ENCODE measurements at places on chromosomes 7 and 10.

DNA sequence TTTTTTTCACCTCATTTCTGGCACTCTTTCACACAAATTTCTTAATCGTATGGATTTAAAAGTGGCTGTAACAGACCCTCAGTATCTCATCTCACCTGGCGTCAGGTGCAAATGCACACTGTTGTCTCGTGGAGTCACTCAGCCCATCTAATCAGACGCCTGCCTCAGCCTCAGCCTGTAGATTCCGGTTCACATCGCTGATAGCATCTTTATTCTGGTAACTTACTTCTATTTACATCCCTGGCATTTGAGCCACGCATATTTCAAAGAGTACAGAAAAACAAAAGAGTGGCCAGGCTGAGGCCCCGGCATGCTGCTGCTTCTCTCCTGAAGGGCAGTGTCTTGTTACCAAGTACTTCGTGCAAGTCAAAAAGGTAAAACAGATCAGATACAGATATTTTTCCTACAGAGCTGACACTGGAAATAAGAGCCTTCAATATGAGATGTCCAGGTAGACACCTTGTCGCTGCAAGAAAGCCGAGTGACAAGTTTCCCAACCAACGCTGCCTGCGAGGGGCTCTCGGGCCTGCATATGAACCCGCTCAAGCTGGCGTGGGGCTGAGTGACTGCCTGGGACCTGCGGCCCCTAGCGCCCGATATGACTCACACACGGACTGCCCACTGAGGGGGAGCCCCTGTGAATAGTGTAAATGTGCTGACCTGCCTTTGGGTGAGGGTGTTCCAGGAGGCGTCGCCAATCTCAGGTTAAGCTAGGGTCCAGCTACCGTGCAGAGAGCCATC is 4.3 kb downstream of the VIPR2 start:
- no peak for DNase-seq

- DNase-seq: no peak
Observed at GRCh38 chr7:80720146-80720545, 81.7 kb downstream of the CD36 start.

DNA sequence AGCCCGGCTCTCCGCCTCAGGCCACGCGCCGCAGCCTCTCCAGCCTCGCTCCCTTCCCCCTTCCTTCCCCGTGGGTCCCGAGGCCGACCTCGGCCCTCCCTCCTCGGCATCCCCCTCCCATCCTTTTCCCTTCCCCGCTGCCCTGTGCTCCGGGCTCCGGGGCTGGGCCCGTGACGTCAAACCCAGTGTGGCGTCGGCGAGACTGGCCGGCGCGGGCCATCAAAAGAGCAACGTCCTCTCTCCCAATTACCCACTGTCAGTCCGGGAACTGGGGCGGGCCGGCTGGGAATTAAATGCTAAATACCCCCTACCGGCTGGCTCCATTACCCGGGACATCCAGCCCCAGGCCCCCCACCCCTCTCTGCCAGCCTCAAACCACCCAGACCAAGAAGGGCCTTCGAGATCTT is 2.6 kb upstream of the GATA3 start:
- DNase-seq: no peak

GRCh38 chr10:128061306-128062300 is 64.6 kb downstream of the MKI67 start:
- DNase-seq: no peak

DNA sequence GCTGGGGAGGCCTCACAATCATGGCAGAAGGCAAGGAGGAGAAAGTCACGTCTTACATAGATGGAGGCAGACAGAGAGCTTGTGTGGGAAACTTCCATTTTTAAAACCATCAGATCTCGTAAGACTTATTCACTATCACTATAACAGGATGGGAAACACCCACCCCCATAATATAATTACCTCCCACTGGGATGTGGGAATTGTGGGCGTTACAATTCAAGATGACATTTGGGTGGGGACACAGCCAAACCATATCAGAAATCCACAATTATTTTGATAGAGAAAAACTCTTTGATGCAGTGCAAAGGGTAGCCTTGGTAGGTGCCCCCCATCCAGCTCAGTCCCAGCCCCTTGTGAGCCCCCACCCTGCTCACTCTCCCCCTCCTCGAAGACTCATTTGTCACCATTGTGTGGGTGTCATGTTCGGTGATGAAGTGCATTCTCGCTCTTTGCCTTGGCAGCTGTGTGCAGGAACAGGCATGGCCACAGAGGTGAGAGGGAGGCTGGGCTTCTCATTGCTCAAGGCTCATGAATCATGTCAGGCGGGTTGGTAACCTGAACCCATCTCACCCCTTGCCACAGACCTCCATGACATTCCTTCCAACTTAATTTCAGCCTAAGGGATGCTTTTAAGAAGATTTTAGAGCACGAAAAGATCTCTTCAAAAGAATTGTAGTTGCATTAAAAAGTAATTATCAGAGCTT is 75.9 kb downstream of the BUB3 start:
- no peak for DNase-seq

- DNase-seq: no peak
Observed at GRCh38 chr10:71627956-71628355, 91.6 kb downstream of the C10orf105 start.

- DNase-seq: no peak
Observed at GRCh38 chr7:30163231-30163894, 28.6 kb downstream of the MTURN start.

GRCh38 chr7:4665661-4666060 is 16.4 kb upstream of the FOXK1 start:
- no peak for DNase-seq

DNA sequence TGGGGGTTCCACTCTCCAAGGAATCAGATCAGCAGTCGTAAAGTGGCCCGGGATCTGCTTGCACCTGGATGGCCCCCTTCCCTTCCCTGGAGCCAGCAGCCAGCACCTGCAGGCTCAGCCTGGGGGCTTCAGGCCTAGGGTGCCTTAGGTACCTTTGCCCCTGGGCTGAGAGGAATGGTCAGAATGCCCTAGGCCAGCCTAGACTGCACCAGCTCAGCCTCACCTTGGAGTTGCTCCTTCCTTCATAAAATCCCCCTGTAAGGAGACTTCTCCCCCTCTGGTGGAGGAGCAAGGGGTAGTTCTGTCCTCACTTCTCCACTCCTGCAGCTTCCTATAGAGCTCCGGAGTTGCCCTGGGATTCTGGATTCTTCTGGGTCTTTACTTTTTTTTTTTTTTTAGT is 32.4 kb upstream of the LBX1 start:
- no peak for DNase-seq

- no peak for DNase-seq
Observed at GRCh38 chr10:17981766-17982380, 30.2 kb downstream of the SLC39A12 start.

DNA sequence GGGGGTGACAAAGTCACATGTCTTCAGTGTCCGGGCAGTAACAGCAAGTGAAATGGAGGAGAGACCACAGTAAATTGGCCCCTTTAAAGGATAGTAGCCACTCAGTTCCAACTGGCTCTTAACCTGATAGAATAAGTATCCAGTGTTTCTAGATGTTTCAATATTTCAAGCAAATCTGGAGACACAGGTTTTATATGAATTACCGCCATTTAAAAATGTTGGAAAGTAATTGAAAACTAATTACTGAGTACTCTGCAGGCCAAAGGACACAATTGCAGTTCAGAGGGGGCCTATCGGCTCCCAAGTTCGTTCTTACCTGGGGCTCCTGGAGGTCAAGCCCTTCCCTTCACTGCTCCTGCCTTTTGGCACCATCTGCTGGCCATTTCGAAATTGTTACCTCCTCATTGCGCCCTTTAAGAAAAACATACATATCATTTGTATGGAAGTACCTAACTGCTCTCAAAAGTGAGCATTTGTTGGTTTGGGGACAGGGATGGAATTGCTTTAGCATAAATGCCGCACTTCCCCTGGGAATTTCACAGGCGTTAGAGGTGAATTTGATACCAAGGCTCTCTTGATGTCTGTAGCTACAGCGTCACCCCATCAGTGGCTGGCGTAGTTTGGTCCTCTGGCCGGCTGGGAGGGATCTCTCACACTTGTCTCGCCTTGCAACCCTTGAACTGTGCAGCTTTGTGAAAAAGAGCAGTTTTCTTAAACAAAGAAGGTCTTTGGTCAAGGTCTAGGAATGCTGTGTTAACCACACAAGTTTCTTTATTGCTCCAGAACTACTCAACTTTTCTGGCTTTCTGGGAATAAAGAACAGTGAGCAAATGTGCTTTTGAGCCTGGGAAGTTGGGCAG is 220.0 kb downstream of the ARHGAP21 start:
- DNase-seq: peak; percentile 13

- DNase-seq: no peak
Observed at GRCh38 chr10:88113232-88113631, 249.8 kb downstream of the PTEN start.

DNA sequence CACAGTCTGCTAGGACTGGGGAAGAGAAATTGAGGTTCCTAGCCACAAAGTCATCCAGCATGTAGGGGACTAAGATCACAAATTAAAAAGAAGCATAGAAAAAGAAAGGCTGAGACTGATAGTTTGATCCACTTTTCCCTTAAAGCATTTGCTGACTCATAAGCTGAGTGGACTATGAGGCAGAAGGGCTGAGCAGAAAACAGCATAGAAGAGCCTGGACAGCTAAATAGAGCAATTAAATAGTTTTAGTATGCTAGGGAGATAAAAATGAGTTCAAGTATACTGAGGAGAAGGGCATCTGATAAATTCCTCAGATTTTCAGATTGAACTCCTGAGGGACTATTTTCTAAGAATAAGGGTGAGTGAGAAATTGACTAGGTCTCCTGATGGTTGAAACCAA is 155.9 kb upstream of the EGR2 start:
- no peak for DNase-seq

DNA sequence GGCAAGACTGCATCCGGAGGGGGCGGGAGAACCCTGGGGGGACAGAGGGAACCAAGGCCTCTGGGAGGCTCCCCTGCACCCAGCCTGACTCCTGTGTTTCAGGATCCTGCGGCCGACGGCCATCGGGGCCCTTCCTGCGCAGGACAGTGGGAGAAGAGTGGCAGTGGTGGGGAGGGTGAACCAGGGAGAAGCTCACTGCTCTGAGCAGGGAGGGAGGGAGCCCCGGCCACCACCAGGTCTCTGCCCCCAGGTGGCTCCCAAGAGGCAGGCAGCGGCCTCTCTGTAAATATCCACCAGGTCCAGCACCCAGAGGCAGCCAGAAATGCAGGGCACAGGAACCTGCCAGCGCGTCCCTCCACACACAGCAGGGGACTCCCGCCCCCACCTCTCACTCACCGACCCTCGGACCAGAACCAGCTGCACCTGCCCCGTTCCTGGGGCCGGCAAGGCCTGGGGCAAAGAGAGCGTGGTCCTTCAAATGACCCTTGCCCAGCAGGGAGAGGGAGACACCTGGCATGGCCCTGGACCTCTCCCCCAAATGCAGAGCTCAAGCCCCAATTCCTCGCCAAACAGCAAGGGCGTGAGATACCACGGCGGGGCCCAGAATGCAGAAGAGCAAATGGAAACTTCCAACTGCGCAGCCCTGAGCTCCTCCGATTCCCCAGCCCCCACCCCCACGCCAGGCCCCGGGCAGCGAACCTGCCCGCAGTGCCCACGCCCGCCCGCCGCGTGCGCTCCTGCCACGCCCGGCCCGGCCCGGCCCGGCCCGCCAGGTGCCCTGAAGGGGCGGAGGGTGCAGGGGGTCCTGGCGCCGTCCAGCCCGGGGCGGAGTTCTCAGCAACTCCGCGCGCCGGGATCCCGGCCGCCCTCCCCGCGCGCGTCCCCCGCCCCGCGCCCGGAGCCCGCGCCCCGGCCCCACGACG is 805 bp downstream of the RASGEF1A start:
- peak; percentile 59 for DNase-seq

- DNase-seq: no peak
Observed at GRCh38 chr7:32871624-32872371, 19.8 kb downstream of the KBTBD2 start.

DNA sequence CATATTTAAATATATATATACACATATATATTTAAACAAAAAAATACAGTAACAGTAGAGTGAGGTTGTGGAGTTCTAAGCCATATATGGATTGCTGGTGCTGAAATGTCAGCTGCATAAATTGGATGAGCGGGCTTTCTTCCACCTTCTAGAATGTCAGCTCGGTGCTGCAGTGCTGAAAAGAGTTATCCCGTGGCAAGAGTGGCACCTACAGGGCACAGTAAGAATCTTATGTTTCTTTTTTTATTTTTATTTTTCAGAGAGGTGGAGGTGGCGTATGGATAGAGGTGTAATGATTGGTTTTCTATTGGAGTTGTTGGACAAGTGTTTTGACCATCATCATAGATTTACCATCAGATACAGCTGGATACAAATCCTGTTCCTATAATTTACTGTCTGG is 86.2 kb upstream of the DYNC1I1 start:
- peak; percentile 37 for DNase-seq

- peak; percentile 76 for DNase-seq
Observed at GRCh38 chr10:20858292-20859124, 38.6 kb downstream of the NEBL start.

- DNase-seq: no peak
Observed at GRCh38 chr10:133224756-133225372, 5.2 kb upstream of the UTF1 start.

- no peak for DNase-seq
Observed at GRCh38 chr7:138205614-138206150, 129.4 kb downstream of the AKR1D1 start.

DNA sequence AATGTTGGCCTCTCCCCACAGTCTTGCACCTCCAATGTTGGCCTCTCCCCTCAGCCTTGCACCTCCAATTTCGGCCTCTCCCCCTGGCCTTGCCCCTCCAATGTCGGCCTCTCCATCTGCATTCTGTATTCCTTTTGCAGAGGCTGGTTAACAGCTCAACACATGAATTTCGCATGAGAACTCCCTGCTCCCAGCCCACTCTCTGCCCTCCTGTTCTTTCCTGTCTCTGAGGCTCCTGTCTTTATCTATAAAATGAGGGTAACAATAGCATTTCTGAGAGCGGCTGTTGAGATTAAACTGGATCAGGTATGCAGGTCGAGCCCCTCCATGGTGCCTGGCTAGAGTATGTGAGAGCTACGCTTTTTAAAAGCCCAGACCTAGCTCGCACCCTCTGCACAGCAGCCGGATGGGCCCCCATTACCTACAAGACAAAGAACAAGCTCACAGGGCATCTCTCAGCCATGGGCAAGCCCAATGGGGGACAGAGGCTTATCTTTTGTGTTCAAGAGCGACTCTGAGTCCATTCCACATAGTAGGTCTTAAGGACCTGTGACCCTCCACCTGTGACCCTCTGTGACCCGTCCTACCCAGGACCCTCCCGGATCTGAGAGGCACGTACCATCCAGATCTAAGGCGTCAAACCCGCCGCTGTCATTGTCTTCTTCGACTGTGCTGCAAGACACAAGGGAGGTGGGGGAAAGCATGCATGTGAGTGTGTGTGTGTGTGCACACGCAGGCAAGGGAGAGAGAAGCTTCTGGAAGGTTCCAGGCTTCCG is 82.2 kb upstream of the GNA12 start:
- no peak for DNase-seq

DNA sequence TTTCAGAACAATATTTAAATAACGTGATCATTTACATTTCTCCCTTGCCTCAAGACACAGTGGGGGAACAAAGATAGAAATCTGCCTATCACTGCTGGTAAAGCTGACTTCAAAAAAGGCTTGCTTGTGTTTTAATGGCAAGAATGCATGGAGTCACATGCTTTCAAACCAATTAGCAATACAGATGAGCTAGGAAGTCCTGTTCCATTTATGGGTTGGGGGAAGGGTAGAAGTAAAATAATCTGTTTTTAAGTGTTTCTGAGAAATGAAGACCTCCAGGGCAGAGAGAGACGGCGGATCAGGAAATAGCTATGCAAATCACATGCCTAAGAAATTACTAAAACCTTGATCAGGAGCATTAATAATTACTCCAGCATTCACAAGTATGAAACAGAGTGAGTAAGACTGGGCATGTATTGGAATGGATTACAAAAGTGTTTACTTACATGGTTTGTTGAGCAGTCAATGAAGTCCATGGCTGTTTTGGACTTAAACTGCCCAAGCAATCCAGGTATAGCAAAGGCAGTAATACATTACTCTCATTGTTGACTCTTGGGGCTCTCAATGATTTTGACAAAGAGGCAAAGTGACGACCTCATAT is 142.0 kb downstream of the ARID5B start:
- no peak for DNase-seq
